ENCODE measurements at places on chromosomes 1 and 21. TPM values are rescaled to one million over a fixed set of nuclear protein-coding genes. Genes with fewer than 3 reads are reported as not detected.

- no peak for DNase-seq
Measured at GRCh38 chr1:4058122-4058521, 158.1 kb upstream of the C1orf174 start.

GRCh38 chr1:43274804-43275180 is 5.0 kb downstream of the TMEM125 start:
- DNase-seq, result no peak

GRCh38 chr1:12434686-12435085 is 183.3 kb downstream of the DHRS3 start:
- DNase-seq, result no peak

GRCh38 chr1:7478142-7478790 is 292.8 kb upstream of the VAMP3 start:
- DNase-seq, result no peak

GRCh38 chr1:33363470-33363861 is 42.6 kb upstream of the A3GALT2 start:
- no peak for DNase-seq

- no peak for DNase-seq
Measured at GRCh38 chr1:6588893-6589520, 9.2 kb downstream of the ZBTB48 start.

DNA sequence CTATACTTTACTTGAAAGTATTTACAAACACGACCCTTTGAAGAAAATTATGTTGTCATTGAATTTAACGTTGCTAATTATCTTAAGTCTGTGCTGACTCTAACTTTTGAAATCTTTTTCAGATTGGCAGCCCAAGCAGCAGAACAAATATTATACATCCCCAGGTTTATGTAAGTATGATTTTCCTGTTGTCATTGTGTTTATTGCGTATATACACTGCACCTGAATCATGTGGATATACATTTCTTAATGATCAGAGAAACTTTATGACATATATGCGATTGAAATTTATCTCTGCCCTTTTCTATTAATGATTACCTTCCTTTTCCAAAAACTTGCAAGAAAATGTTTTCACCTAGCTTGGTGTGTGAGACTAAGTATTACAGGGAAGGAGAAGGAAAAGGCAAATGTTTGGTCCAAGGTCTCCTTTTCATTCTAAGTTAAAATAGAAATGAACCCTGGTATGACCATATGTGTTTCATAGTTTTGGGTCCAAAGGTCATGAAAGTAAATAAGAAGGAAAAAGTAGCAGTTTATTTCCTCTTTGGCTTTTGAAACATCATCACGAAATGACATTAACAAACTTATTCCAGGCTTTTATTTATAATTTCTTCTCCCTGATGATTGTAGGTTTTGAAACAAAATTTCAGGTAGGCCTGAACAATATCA is 116.8 kb downstream of the VPS13D start:
- no peak for DNase-seq

- no peak for DNase-seq
Measured at GRCh38 chr1:210085359-210085758, 147.2 kb upstream of the SERTAD4 start.

GRCh38 chr21:46295996-46296752 is 10.0 kb downstream of the YBEY start:
- DNase-seq, result peak; percentile 59

DNA sequence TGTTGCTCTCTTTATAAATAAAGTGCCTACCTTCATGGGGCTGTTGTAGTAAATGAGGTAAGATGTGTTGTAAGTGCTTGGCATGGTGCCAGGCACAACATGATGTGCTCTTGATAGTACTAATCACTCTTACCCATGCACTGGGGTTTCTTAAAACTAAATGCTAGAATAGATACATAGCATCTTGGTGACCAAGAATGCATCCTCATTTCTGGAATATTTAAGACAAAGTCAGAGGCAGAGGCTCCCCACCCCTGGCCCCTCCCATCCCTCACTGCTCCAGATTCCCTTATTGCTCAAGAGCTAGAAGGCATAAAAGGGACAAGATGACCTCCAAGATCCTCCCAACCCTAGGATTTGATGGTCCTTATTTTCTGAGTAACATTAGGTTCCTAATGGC is 61.3 kb downstream of the GLUL start:
- DNase-seq, result no peak

DNA sequence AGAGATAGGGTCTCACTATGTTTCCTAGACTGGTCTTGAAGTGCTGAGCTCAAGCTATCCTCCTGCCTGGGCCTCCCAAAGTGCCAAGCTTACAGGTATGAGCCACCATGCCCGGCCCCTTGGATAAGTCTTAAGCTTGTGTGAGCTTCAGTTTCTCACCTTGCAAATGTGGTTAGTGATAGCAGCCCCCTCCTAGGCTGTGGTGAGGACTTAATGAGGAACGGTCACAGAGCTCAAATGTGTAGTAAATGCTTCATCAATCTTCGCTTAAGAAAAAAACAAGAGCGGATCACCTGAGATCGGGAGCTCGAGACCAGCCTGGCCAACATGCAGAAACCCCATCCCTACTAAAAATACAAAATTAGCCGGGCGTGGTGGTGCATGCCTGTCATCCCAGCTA is 3.0 kb downstream of the CNR2 start:
- no peak for DNase-seq

GRCh38 chr21:46061518-46061917 is 36.4 kb upstream of the COL6A2 start:
- DNase-seq, result no peak

DNA sequence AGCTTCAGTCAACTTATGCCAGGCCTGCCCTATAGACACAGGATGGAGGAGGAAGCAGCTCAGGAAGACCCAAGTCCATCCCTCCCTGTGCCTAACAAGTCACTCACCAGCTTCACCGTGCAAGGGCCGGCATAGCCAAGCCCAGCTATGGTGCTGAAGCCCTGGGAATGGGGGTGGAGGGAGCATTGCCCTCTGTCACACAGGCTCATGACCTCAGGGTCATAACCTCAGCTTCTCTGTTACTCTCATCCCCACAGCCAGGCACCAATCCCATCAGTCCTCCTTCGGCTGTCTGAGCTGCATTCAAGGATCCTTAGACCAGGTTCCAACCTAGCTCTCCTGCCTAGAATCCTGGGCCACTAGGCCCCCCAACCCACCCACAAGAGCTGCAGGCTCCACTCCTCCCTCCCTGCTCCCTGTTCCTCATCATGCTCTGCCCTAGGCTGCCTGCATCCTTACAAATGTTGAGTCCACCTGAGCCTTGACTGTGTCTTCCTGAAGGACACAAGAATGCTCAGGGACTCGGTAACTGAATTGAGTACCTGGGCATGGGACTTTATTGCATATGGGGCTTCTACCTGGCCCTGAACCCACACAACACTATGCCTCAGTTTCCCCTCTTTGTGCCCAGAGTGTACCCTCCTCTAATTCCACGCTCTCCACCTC is 1.7 kb downstream of the CD244 start:
- DNase-seq, result no peak

DNA sequence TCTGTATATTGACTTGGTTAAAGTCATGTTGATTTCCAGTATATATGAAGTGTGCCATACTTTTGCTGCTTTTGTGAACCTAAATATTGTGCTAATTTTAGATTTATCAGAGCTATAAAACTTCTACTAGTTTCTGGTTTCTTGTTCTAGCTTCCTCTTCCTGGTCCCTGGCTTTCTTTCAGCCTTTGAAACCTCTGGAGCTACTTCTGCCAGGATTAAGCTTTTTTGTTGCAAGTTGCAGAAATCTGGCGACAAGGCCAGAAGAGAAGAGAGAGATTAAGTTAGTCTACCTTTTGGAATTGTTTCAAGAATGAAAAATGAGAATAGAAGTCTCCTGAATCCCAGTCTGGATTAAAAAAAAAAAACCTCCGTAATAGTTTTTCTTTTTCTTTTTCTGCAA is 13.5 kb downstream of the RNF2 start:
- no peak for DNase-seq

DNA sequence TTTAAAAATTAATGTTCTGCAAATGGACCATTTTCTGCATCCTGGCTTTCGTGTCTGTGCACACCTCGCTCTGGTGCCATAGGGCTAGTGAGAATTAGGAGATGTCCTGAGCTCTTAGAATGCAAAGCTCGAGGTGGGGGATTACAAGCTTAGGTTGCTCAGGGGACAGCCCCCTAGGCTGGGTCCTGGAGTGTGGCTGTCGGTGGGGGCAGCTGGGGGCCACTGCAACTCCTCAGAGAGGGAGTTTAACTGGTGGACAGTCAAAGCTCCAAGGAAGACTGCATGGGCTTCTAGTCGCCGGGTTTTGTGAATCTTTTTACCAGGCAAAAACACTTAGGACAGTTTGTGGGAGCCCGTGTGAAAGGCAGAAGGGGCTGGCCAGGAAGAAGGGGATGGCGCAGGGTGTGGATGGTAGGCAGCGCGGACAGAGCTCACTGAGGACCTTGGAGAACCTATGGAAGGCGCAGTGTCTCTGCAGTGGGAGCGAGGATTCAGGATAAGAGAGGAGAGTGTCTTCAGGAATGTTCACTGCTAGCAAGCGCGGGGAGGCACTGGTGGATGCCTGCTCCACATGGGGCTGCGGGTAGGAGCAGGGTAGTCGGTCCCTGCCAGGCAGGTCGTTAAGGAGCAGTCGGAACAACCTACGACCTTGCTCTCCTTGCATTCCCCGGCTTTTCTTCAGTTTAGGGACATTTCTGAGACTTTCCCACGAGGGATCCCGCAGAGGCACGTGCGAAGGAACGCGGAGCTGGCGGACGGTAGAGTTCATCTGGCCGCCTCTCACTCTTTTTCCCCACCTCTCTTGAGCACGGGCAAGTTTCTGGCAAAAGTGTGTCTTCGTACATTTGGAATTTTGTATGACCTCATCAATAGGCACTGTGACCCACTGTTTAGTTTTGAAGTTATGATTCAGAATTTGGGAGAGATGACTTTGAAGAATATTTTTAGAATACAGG is 12.9 kb upstream of the KCNE1 start:
- peak; percentile 81 for DNase-seq

- peak; percentile 73 for DNase-seq
Measured at GRCh38 chr1:94329986-94330385, 88.2 kb upstream of the ABCD3 start.

- DNase-seq, result no peak
Measured at GRCh38 chr21:45263534-45263933, 24.2 kb downstream of the POFUT2 start.

DNA sequence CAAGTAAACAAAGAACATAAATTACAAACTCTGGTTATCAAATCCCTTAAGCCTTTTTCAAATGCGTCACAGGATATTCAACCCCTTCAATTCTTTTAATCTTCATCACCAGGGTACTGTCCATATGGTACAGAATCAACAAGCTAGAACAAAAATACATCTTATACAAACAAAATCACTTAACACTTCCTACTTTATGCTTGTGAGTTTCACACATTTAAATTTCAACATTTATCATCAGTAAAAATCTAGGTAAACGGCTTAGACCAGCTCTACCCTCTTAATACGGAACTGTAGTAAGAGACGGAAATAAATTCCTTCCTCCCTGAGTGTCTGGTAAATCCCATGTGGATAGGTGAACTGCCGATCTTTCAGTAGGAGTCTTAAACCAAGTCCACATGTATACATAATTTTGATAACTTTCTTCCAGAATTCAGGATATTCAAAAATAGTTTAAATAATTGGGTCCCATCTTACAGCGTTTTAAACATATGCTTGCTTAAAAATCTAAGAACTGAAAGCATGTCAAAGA is 1.0 kb downstream of the CCDC181 start:
- DNase-seq, result no peak

DNA sequence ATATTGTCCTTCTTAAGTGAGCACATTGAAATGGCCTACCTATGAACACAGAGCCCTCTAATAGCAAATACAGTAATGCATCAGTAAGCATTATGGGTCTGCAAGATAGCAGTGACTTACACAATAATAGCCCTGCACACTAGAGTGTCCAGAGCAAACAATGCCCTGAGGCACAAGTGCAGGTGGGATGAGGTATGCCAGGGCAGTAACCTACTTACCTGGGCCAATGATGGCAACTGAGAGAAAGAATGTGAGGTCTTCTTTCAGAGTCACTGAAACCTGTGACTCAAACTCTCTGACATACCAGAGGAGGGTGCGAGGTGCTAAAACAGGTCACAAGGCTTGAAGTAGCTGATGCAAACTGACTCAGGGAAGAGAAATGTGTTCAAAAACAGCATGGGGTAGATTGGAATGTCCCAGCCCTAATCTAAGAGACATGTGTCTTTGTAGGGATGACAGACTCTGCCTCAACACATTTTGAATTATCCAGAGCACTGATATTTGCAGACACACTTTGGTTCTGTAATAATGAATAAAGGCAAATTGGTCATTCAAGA is 168.5 kb upstream of the RUNX1 start:
- peak; percentile 30 for DNase-seq

GRCh38 chr1:32138965-32139364 is 31.1 kb downstream of the KPNA6 start:
- no peak for DNase-seq

DNA sequence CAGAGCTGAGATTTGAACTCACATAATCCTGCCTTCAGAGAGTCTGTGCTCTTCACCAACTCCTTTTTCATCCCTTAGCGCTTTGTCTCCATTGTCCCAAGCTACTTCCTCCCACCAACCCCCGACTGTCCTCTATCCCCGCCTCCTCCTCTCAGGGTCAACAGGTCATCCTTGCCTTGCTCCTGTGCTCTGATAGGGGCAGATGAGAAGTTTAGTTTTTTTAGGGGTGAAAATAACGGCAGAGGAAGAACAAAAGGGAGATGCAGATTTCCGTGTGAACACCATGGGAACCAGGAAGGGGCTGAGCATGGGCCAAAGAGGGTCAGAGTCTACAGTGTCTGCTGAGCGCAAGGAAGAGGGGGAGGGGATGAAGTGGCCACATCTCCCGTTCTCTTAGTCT is 31.9 kb downstream of the GLUL start:
- DNase-seq, result peak; percentile 59

Gene WNT2B
- total RNA-seq, result 0.90 TPM

Gene FABP3
- total RNA-seq, result 19.3 TPM

Gene GCSAML
- total RNA-seq, result not detected

Gene IL19
- not detected for total RNA-seq

Gene XKR8
- total RNA-seq, result 9.6 TPM

Gene ASTN1
- total RNA-seq, result 5.2 TPM

Gene KRTAP21-2
- total RNA-seq, result not detected

Gene FAM151A
- 0.10 TPM for total RNA-seq

Gene SEC16B
- total RNA-seq, result 0.70 TPM

Gene HNRNPR
- 169 TPM for total RNA-seq

Gene AADACL3
- 1.5 TPM for total RNA-seq

Gene PRDM16
- total RNA-seq, result 0.66 TPM

Gene SLAMF9
- not detected for total RNA-seq

Gene SIPA1L2
- total RNA-seq, result 12.0 TPM
